Right lung (tissue), 10 donors: ENCODE measurements at places on chromosomes 4 and X.

DNA sequence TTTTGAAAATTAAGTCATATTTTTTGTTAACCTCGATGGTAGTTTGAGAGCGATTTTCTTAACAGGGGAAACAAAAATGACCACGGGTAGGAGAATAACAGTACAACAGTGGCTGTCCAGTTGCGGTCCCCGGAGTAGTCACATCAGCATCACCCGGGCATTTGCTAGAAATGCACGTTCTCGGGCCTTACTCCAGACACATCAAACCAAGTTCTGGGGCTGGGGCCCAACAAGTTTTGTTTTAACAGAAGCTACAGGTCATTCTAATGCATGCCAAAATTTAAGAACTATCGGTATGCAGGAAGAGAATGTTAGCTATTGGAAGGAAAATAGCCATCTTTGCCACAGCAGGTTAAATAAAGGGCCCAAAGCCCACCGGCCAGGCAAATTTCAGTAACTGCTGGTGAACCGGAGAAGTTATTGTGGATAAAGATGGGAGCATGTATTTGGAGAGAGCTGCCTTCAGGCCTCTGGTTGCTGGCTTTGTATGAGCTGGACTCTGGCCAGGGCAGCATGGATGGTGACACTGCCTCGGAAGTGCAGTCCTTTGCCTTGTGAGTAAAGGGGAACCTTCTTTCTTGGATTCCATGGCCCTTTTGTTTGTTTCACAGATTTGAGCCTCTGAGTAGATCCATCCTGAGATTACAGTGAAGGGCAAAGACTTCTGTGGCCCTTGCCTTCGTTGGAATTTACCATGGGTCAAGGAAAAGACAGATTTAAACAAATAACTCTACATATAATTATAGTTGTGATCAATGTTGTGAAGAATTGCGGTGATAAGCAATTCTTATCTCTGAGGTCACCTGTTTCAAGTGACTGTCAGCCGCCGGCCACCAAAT lies 62.1 kb downstream of the TBC1D14 start:
- DNase-seq = no peak

DNA sequence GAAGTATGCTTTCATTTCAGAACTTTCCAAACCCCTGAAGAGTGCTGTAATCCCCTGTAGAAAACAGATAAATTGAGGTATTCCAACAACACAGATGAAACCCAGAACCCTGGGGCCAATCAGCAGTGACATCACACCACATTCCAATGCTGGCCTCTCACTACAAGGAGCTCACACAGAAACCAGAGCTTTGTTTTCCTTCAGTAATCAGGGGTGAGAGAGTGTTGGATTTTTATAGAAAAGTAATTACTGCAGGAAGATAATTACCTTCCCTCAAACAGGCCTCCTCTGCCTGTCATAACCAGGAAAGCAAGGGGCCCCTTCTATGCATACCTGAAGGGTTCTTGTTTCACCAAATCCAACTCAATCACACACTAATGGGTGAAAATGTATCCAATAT lies 246.2 kb downstream of the SCFD2 start:
- DNase-seq = no peak

DNA sequence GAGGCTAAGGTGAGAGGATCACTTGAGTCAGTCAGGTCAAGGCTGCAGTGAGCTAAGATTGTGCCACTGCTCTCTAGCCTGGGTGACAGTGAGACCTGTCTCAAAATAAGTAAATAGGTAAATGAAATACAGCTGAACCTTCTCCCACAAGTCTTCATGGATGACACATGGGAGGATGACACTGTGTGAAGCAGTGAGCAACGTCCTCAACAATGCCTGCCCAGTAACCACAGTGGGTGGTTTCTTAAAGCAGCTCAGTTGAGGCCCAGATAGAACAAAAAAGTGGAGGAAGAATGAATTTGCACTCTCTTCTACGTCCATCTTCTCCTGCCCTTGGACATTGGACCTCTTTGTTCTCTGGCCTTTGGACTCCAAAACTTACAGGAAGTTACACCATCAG lies 52.7 kb downstream of the MSX1 start:
- no peak for DNase-seq

- DNase-seq = no peak
Measured at GRCh38 chrX:68748030-68748429, 80.8 kb upstream of the EFNB1 start.

DNA sequence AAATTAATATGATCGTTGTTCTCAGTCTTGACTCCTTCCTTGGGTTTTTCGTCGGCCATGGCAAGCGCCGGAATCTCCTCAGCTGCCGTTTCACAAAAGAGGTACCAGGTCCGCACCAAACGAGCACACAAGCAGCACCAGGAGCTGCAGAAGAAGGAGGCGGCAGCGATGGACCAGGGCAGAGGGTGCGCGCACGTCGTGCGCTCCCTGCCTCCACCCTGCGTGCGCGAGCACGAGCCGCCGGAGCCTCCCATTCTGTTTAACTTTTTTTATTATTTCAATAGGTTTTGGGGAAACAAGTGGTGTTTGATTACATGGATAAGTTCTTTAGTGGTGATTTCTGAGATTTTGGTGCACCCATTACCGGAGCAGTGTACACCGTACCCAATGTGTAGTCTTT lies 158.2 kb downstream of the PLS3 start:
- no peak for DNase-seq
